CD4-positive, alpha-beta T cell treated with Interleukin-15 for 4 hours (primary cell): ENCODE measurements at places on chromosomes 1 and 21.

GRCh38 chr1:226582966-226583365 is 34.4 kb downstream of the STUM start:
- DNase-seq, result no peak

DNA sequence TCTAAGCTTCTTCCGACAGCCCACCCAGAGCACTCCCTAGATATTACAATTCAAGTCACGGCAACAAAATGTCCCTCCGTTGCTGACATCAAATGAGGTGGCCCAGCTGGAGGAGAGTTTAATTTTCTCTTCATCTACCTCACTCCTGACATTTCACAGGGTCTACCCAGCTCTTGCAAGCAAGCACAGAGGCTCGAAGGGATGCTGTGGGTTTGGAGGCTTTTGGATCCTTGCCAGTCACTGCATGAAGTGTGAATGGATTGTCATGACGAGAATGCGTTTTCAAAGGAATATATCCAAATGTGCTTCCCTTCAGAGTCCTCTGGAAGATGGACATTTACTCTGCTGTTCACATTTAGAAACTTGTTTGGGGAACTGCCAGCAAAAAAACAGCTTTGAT is 33.5 kb downstream of the CAPN8 start:
- DNase-seq, result no peak

- no peak for DNase-seq
These were observed 16.8 kb upstream of the PDIK1L start for GRCh38 chr1:26094677-26095383.

GRCh38 chr1:204341380-204341779 is 18.3 kb downstream of the PLEKHA6 start:
- DNase-seq, result no peak
